ENCODE measurements at places on chromosomes 13 and 19.

- peak; percentile 13 for DNase-seq
These were observed 1.2 kb downstream of the KPNA3 start for GRCh38 chr13:49791315-49791710.

- no peak for DNase-seq
These were observed 299.3 kb downstream of the UQCRFS1 start for GRCh38 chr19:28913626-28914025.

- DNase-seq: no peak
These were observed 285 bp downstream of the TMEM143 start for GRCh38 chr19:48363500-48363809.

DNA sequence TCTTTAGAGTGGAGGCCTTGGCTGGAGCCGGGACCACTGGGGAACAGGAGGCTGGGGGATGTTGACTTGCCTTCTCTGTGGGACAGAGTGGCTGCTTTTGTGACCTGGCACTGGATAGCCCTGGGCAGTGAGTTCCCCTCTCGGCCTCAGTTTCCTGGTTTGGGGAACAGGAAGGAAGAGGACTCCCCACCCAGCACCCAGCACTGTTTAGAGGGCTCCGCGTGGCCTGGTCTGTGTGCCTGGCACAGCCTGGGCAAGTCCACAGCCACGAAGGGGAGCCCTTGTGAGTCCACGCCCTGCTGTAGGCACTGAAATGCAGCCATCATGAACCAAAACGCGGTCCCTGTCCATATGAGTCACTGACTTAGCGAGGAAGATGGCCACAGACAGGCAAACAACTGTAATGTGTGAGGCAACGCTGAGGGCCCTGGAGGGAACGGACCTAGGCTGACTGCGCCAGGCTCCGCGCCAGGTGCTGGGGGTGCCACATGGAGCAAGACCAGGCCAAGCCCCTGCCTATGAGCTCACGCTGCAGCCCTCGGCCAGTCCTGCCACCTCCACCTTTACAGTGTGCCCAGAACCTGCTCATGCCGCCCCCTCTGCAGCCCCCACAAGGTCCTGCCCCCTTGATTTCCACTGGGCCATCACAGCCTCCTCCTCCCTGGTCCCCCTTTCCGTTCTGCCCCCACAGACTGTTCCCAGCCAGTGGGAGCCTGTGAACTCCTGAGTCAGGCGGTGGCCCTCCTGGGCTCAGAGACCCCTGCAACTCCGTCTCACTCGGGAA lies 35.5 kb downstream of the PAK4 start:
- DNase-seq: no peak

- DNase-seq: no peak
These were observed 2.7 kb downstream of the NAA16 start for GRCh38 chr13:41313659-41314197.

DNA sequence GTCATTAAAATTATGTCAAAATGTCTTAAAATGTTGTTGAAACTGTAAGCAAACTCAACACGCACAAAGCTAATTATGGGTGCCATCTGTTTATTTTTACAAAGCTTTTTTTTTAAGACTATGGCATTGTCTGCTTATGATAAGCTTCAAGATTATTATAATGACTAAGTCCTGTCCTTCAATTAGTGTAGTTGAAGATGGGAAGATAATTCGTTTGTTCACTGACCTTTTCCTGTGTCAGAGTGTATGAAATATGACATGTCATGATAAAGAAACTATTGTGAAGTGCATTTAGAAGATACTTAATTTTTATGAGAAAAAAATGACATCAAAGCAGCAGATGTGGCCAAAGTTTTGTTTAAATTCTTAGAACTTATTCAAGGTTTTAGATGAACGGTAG lies 211.3 kb downstream of the PCCA start:
- DNase-seq: no peak

- DNase-seq: peak; percentile 62
These were observed 15.3 kb upstream of the MAP1S start for GRCh38 chr19:17703824-17704463.

- DNase-seq: no peak
These were observed 6.1 kb downstream of the INSR start for GRCh38 chr19:7288131-7288530.
